Effector CD4-positive, alpha-beta T cell (primary cell): ENCODE measurements at places on chromosomes 11 and 22.

GRCh38 chr11:35337136-35337913 lies 82.0 kb downstream of the SLC1A2 start:
- DNase-seq, result no peak

DNA sequence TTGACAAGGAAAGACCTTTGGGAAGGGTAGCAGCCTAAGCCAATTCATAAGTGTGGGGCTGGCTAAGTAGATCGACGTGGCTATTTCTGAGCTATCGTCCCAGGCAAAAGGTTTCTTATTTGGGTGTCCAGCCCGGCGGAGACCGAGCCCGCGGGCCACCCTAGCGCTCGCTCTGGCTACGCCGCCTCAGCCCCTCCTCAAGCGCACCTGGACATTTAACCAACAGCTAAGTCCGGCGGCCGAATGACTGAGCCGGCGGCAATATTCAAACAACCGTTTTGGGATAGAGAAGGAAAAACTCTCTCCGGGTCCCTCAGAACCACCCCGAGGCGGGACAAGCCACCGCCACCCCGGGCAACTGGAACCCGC lies 457 bp downstream of the RNF141 start:
- no peak for DNase-seq

DNA sequence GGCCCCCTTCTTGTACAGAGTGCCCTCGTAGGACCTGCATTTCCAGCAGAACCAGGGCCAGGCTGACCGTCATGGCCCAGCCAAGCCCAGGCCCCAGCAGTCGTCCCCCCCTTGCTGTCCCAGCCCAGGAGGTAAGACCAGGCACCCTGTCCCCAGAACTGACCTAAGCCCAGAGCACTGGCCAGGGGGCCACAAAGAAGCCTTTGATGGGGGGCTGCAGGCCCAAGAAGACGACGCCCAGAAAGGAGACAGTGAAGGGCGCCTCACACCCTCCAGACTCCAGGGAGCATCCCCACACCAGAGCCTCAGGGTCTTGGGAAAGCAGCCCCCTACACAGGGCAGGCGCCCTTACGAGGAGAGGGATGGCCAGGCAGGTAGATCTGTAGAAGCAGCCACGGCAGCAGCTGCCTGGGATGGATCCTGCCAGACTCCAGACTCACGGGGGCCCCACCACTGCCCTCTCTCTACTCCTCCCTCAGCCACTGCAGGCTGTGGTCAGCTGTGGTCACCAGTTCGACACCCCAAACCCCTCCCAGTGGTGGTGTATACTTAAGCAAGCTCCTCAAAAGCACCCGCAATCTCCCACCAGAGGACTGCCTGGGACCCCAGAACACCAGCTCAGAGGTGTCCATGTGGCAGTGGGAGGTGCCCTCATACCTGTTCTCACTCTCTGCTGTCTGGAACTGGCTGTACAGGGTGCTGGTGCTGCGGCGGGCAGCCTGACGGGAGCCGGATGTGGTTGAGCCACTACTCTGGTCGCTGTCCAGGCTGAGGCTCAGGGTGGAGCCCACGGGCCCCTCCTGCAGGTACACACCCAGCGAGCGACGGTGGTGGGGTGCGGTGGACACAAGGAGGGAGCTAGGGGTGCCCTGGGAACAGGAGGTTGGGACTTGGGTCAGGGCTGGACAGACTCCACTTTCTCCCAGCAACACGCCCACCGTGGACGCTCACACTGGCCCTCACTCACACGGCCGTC lies 27.0 kb downstream of the SBF1 start:
- no peak for DNase-seq

GRCh38 chr11:78577495-78577894 lies 2.8 kb upstream of the NARS2 start:
- DNase-seq, result no peak

- no peak for DNase-seq
Observed at GRCh38 chr11:20530942-20531703, 68.3 kb upstream of the SLC6A5 start.

DNA sequence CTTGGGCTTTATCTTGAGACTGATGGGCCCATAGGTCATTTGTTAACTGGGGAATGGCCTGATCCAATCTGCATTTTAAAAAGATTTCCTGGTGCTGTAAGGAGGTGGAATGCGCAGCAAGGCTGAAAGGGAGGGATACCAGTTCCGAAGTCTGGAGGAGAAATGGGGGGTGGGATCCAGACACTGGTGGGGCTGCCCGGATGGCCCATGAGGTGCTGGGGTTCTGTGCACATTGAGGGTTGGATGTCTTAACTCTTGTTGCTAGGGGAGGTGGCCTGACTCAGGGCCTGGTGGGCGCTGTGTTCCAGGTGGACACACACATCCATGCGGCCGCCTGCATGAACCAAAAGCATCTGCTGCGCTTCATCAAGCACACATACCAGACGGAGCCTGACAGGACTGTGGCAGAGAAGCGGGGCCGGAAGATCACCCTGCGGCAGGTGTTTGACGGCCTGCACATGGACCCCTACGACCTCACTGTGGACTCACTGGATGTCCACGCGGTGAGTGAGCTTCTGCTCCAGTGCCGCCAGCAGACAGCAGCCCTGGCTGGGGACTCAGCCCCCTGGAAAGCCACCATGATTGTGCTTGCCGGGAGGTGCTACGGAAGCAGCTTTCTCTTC lies 38.1 kb downstream of the AMPD3 start:
- no peak for DNase-seq

DNA sequence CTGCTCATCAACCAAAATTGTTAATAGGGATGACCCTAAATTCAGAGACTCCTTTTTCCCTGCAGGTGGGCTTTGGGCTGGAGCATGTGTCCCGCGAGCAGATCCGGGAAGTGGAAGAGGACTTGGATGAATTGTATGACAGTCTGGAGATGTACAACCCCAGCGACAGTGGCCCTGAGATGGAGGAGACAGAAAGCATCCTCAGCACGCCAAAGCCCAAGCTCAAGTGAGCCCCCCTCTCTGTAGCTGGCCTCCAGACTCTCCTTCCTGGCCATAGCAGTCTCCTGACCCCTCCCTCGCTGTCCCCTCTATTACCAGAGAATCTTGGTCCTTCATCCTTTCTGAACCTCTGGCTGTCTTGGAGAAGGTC lies 47.9 kb upstream of the RAB1B start:
- no peak for DNase-seq

DNA sequence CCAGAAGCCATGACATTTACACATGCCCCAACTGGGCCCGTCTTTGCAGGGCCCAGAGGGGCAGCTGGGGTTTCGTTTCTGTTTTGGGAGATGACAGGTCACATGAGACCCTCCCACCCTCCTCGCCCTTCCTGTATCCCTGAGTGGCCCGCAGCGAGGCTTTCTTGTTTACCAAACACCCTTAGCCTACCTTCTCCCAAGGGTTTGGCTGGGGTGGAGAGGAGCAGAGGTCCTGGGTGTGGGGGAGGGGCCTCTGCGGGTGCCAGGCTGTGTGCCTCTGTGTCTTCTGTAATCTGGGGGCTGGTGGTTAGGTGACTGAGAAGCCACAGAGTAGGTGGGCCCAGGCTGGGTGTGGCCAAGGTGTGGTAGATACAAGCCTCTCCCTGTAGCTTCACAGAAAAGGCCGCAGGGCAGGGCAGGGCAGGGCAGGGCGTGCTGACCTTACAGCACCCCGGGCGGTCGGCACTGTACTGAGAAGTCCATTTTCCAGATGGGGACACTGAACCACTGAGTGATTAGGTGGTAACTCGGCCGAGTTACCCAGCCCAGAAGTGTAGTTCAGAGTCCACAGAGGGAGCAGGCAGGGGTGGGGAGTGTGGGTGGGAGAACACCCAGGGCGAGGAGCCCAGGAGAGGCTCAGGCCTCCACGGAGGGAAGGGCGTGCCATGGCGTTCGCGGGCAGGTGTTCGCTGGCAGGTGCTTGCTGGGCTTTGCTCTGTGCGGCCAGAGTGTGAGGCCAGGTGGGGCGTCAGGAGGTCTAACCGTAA lies 8.7 kb downstream of the PRR5 start:
- no peak for DNase-seq

DNA sequence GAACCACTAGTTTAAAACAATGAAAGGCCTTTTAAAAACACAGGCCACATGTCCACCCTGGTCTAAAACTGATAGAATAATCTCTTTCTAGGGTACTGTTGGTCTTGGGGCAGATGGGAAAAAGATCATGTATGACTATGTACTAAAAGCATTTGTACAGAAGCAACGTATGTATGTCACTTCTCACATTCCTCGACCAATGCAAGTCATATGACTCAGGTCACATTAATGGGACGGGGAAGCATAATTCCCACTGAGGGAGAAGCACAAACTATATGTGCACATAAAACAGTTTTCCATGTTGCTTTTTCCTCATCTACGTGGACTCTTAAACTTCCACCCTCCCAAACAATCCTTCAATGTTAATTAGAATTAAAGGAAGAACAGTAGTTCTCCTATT lies 32.2 kb upstream of the GAB2 start:
- no peak for DNase-seq

DNA sequence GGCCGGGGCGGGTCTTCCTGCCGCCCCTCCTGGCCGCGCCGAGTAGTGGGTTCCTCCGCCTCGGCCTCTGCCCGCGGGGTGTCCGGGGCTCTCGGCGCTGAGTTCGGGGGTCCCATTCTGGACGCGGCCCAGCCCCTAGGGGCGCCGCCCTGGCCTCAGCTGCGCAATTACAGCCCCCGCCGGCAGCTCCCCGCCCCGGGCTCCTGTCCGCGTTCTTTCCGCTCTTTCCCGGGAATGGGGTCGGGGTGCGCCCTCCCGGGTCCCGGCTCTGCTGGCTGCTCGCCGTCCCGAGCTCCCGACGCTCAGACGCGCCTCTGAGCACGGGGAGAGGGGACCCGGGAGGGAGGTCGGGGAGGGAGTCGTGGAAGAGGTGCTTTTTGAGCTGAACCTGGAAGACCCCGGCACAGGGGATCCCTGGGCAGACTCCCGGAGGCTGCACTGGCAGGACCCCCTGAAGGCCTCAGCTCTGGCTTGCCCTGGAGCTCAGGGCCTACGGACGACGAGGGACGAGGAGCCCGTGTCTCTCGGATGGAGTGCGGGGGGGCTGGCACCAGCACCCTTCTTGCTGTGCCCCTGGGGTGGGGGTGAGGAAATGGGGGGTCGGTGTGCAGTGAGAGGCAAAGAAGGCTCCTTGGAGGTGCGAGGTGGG lies 558 bp downstream of the TSPAN4 start:
- DNase-seq, result no peak

DNA sequence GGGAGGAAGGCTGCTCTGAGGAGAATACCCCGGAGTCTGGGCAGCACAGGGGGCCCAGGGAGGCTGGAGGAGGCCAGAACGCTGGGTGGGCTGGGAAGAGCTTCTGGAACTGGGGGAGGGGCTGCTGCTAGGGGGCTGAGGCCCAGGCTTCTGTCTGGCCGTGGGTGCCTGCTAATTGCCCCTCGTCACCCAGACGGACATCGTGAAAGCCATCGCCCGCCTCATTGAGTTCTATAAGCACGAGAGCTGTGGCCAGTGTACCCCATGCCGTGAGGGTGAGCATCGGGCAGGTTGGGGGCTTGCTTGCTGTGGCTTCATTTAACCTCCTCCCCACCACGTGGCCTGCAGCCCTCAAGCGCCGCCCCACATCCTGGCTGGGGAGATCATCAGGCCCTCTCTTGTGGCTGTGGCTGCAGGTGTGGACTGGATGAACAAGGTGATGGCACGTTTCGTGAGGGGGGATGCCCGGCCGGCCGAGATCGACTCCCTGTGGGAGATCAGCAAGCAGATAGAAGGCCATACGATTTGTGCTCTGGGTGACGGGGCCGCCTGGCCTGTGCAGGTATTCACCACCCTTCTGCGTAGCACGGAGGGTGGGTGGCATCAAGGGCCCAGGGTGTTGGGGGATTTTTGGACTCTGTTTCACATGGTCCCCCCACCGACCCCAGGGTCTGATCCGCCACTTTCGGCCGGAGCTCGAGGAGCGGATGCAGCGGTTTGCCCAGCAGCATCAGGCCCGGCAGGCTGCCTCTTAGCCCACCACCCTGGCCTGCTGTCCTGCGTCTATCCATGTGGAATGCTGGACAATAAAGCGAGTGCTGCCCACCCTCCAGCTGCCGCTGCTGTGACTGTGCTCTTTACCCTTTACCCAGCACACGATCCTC lies 5.2 kb downstream of the NDUFV1 start:
- no peak for DNase-seq

- no peak for DNase-seq
Observed at GRCh38 chr11:47216121-47216798, 1.5 kb downstream of the DDB2 start.

DNA sequence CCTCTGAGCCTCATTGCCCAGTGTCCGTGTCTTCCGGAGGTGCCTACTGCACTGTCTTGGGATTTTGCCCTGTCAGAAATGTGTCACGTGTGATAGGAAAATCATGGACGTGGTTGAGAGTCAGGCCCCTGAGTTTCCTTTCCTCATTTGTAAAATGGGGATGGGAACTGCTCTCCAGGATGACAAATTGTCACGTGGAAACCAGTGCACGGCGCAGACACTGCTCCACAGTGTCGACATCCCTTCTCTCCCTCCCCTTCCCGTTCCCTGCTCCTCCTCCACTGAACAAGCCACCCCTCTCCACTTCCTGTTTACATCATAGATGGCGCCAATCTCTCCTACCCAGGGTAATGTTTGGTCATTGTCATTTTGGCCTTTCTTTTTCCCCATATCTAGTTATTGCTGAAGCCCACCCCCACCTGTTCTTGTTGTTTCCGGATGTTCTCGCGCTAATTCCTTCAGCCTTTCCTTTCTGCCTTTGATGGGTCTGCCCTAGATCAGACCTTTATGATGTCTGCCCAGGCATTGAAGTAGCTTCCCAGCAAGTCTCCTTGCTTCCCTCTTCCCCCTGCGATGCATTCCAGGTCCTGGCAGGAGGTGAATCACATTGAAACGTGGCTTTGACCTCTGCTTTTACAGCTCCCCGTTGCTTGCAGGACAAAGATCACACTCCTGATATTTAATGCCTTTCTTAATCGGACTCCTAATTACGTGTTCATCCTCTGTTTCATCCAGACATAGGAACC lies 91.8 kb downstream of the TBC1D22A start:
- no peak for DNase-seq

GRCh38 chr22:50674606-50675552 lies 2.3 kb downstream of the SHANK3 start:
- DNase-seq, result no peak

- DNase-seq, result no peak
Observed at GRCh38 chr22:30996462-30996861, 27.4 kb downstream of the TUG1 start.

DNA sequence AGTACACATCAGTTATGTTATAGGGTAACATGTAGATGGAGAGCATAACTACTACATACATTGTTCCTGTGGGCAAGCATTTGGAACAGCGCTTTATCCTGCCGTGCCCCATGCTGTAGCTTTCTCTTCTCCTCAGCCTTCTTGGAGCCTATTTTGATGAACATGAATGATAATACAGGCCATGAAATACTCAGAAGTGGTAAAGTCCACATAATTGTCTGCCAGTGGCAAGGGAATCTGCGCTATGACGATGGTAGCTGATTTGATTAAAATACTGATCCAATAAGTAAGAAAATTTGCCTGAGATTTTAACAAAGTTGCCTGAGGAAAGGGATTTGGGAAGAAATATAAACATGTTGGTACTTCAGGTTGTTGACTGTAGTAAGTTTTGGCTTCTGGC lies 23.3 kb downstream of the ALKBH3 start:
- no peak for DNase-seq

- DNase-seq, result no peak
Observed at GRCh38 chr11:100545970-100546369, 141.1 kb upstream of the ARHGAP42 start.

- no peak for DNase-seq
Observed at GRCh38 chr11:72069787-72070251, 10.5 kb downstream of the NUMA1 start.
